ENCODE measurements at places on chromosomes 11 and 22.

GRCh38 chr22:43411869-43412807 is at the start of gene MPPED1:
TSS of gene MPPED1 (plus strand) at chr22:43412014. CDS start at chr22:43424986, 12,972 bp downstream.
- DNase-seq = no peak
- no peak within 1 kb of the TSS for H3K4me3 ChIP-seq
- no peak within 1 kb of the TSS for H3K27ac ChIP-seq
- no peaks in the 10 kb centered on the region for H3K36me3 ChIP-seq
- peaks cover 17% of the 10 kb centered on the region for H3K27me3 ChIP-seq

GRCh38 chr22:10961043-10961860 is 4566.7 kb upstream of the OR11H1 start:
- DNase-seq = no peak
- no peaks in the 10 kb centered on the region for H3K4me1 ChIP-seq
- no peaks in the 10 kb centered on the region for H3K36me3 ChIP-seq
- H3K4me3 ChIP-seq = no peak overlapping the region

GRCh38 chr11:10823152-10823579 is 14.4 kb upstream of the EIF4G2 start:
- no peak overlapping the region for H3K4me3 ChIP-seq
- H3K4me1 ChIP-seq = peaks cover 6% of the 10 kb centered on the region
- H3K36me3 ChIP-seq = no peaks in the 10 kb centered on the region
- DNase-seq = no peak
- no peak overlapping the region for H3K27ac ChIP-seq

DNA sequence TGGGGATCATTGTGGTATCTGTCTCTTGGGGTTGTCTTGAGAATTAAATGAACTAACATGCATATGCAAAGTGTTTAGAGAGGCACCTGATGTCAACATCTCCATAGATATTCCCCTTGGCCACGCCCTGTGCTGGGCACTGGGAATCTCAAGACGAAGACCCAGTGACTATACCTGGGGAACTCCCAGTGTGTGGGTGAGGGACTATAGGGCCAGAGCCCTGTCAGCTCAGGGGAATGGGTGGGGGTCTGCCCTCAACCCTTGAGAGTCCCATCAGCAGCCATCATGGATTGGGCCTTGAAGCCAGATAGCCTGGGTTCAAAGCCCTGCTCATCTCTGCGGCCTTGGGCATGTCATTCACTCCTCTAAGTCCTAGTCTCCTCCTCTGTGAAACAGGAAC is 21.6 kb upstream of the LMO1 start:
- no peaks in the 10 kb centered on the region for H3K4me1 ChIP-seq
- no peak for DNase-seq
- no peak overlapping the region for H3K27ac ChIP-seq
- no peak overlapping the region for H3K4me3 ChIP-seq
- peaks cover 28% of the 10 kb centered on the region for H3K27me3 ChIP-seq

GRCh38 chr22:39520226-39521105 is at the start of gene ATF4:
TSS of gene ATF4 (plus strand) at chr22:39520562. CDS start at chr22:39521446, 884 bp downstream.
- H3K4me3 ChIP-seq = peak within 1 kb of the TSS; percentile 98
- peak; percentile 99 for DNase-seq
- peaks cover 59% of the 10 kb centered on the region for H3K4me1 ChIP-seq
- peaks cover 64% of the 10 kb centered on the region for H3K36me3 ChIP-seq
- peak within 1 kb of the TSS; percentile 96 for H3K27ac ChIP-seq

DNA sequence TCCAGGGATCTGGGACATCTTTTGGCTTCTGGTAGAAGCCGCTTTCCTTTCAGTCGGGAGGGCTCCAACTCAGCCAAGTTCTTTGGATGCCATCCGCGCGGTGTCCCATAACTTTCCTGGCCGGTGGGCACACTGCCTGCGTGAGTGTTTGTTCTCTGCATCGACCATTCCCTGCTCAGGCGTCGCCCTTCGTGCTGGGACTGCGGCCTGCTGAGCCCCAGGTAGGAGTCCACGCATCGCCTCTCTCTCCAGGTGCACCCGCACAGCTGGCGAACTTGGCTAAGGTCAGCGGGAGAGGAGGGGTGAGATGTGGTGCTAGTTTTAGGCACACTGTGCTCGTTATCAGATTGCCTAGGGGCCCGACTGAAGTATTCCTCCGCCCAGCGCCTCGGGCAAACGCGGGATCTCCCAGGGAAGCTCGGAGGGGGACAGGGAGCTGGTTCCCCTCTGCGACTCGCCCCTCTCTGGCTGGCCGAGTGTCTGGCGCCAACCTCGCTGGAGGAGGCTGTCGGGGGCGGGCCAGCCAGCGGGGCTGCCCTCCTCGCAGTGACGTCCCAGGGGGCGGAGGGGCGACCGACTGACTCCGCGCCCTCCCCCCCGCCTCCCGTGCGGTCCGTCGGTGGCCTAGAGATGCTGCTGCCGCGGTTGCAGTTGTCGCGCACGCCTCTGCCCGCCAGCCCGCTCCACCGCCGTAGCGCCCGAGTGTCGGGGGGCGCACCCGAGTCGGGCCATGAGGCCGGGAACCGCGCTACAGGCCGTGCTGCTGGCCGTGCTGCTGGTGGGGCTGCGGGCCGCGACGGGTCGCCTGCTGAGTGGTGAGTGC is at the start of gene LAYN:
LAYN (plus strand) TSS at position 607 of the 823 bp plus-strand sequence; CDS start at position 731, 124 bp downstream.
- H3K27me3 ChIP-seq = peaks cover 21% of the 10 kb centered on the region
- H3K4me3 ChIP-seq = peak within 1 kb of the TSS; percentile 72
- no peak for DNase-seq
- no peak within 1 kb of the TSS for H3K27ac ChIP-seq

GRCh38 chr11:26287067-26287518 is 44.8 kb upstream of the ANO3 start:
- H3K27me3 ChIP-seq = no peaks in the 10 kb centered on the region
- peaks cover 4% of the 10 kb centered on the region for H3K4me1 ChIP-seq
- no peak overlapping the region for H3K27ac ChIP-seq
- no peaks in the 10 kb centered on the region for H3K36me3 ChIP-seq

DNA sequence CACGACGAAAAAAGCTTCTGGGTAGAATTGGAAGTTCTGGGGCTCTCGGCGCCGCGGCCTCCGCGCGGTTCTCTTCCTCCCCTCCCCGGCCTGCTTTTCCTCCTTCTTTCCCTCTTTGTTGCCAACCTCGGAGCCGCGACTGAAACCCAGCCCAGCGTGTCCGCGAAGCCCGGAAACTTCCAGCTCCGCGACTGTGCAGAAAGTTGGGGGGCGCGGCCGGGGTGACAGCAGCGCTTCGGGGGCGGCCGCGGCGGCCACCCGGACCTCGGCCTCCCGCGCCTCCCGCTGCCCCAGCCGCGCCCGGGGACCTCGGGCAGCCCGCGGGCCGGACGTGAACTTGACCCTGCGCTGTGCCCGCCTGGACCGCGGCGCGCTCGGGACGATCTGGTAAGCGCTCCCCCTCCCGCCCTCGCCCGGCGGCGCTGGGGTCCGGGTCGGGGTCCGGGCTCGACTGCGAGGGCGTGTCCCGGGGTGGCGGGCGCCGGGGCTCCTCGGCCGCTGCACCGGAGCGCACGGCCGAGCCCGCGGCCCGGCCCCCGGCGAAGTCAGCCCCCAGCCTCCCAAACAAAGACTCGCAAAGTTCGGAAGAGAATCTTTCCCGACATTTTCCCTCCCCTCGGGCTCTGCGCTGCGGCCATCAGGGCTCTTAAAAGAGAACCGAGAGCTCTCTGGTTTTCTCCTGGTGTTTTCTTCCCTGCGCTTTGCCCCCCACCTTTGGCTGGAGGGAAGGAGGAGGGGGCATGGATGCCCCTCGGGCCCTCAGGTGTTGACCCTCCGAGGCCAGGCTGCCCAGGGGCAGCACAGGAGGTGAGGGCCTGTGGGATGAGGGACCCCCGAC is 67.9 kb upstream of the WNT7B start:
- no peak for DNase-seq
- no peaks in the 10 kb centered on the region for H3K27me3 ChIP-seq
- peaks cover 69% of the 10 kb centered on the region for H3K4me1 ChIP-seq
- H3K36me3 ChIP-seq = no peaks in the 10 kb centered on the region
- H3K27ac ChIP-seq = peak overlapping the region; percentile 75

DNA sequence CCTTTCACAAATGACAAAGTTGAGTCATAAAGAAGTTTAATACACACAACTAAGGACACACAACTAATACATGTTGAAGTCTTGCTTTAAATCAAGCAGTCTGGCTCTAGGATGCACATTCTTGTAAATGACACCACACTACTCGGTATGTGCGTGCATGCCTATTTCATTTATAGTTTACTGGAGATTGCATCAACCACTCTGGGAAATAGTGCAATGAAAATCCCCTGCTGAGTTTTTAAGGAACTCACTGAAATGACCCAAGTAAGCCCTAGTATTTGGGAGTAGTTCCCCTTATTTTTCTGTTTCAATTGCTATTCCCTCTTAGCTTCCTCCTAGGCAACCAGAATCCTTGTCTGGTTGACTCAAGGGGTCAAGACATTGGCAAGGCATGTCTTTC is 160.2 kb upstream of the LARGE1 start:
- no peaks in the 10 kb centered on the region for H3K27me3 ChIP-seq
- no peak overlapping the region for H3K4me3 ChIP-seq

DNA sequence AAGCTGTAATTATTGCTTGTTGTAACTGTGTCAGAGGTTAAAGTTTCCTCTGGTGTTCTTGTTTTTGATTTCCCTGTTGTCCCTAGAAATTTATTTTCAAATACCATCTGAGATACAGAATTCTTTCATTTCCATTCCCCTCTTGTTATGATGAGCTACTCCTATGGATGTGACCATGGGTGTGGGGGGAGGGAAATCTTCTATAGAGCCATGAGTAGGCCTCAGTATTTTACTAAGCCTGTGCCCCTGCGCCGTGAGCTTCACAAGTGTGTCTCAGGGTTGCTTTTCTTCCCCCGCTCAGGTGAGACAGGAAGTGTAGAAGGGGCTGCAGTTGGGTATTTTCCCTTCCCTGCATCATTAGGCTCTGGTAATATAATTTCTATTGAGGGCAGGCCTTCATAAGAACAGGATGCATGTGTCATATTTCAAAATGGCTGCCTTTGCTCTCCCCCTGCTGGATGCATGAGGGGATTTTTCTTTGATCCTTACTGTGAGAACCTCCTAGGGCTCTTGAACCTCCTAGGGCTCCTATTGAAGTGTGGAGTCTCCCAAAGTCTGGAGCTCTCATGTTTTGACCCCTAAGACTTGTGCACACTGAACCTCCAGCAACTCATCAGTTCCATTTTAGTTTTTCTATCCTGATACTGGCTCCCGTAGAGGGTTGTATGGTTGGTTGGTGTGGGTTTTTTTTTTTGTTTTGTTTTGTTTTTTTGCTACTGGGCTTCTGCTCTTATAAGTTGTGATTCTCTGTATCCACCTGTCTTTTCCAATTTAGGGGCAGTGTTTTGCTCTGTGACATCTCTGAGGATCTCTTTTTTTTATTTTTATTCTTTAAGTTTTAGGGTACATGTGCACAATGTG is 658.2 kb downstream of the NTM start:
- no peak for DNase-seq
- no peak overlapping the region for H3K4me3 ChIP-seq
- no peaks in the 10 kb centered on the region for H3K27me3 ChIP-seq
- H3K27ac ChIP-seq = no peak overlapping the region
- H3K4me1 ChIP-seq = no peaks in the 10 kb centered on the region

DNA sequence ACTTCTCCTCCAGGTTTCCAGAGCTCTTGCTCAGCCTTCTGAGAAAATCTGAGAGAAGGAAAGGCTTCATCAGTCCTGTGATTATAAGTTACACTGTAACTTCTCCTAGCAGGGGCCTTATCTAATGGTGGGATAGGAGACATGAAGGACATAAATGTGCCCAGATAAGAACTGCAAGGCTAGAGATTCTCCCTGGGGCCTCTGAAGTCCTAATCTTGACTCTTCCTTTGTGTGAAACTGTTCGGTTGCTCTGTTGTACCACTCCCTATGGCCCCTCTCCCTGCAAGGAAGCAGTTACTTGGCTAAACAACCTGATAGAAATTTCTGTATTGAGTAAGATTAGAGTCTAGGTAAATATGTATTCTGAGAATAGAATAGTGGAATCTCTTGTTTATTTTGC is 780.9 kb downstream of the ETS1 start:
- no peak overlapping the region for H3K27ac ChIP-seq
- H3K4me1 ChIP-seq = no peaks in the 10 kb centered on the region
- H3K36me3 ChIP-seq = no peaks in the 10 kb centered on the region
- DNase-seq = no peak

DNA sequence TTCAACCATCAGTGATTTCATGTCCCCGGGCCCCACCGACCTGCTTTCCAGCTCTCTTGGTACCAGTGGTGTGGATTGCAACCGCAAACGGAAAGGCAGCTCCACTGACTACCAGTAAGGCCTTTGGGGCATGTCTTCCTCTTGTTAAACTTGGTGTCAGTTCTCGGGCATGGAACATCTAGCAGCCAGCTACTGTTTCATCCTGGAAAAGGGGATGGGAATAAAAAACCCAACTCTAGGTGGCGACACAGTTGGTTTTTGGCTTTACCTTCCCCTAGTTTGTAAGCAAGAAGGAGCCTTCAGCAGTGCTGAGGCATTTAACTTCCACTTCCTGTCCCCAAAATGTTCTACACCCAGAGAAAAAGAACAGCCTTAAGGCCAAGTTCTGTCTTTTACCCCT is 76.7 kb downstream of the BMAL1 start:
- H3K27ac ChIP-seq = no peak overlapping the region
- H3K4me1 ChIP-seq = no peaks in the 10 kb centered on the region
- peaks cover 97% of the 10 kb centered on the region for H3K36me3 ChIP-seq
- no peak overlapping the region for H3K4me3 ChIP-seq
- H3K27me3 ChIP-seq = no peaks in the 10 kb centered on the region

DNA sequence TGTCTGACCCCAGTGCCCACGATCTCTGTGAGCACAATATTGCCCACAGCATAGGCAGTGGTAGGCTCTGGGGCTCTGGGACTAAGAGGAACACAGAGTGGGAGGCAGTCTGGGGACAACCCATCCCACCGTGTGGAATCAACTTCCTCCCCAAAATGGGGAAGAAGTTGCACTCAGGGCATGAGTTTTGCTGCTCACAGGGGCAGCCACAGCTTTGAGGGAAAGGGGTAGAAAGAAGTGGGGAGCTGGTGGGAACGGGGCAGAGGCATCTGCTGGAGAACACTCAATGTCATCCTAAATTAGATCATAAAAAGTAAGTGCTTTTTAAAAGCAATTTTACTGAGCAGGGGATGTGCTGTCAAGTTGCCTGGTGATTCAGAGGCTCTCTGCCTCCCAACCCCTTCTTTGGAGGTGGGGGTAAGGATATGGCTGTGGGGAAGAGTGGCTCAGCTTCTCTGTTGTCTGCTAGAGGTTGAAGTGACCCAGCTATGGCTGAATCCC is 233.8 kb upstream of the NCAM1 start:
- H3K4me1 ChIP-seq = no peaks in the 10 kb centered on the region
- H3K4me3 ChIP-seq = no peak overlapping the region
- no peak overlapping the region for H3K27ac ChIP-seq
- H3K27me3 ChIP-seq = no peaks in the 10 kb centered on the region
- no peak for DNase-seq
- H3K36me3 ChIP-seq = no peaks in the 10 kb centered on the region

GRCh38 chr11:15897211-15897960 is 459.0 kb downstream of the SOX6 start:
- peak overlapping the region; percentile 38 for H3K27ac ChIP-seq
- no peaks in the 10 kb centered on the region for H3K36me3 ChIP-seq
- peaks cover 19% of the 10 kb centered on the region for H3K4me1 ChIP-seq
- DNase-seq = peak; percentile 38
- no peaks in the 10 kb centered on the region for H3K27me3 ChIP-seq
- no peak overlapping the region for H3K4me3 ChIP-seq

All from CD14-positive monocyte (primary cell).